ENCODE measurements at places on chromosomes 2 and 18.

DNA sequence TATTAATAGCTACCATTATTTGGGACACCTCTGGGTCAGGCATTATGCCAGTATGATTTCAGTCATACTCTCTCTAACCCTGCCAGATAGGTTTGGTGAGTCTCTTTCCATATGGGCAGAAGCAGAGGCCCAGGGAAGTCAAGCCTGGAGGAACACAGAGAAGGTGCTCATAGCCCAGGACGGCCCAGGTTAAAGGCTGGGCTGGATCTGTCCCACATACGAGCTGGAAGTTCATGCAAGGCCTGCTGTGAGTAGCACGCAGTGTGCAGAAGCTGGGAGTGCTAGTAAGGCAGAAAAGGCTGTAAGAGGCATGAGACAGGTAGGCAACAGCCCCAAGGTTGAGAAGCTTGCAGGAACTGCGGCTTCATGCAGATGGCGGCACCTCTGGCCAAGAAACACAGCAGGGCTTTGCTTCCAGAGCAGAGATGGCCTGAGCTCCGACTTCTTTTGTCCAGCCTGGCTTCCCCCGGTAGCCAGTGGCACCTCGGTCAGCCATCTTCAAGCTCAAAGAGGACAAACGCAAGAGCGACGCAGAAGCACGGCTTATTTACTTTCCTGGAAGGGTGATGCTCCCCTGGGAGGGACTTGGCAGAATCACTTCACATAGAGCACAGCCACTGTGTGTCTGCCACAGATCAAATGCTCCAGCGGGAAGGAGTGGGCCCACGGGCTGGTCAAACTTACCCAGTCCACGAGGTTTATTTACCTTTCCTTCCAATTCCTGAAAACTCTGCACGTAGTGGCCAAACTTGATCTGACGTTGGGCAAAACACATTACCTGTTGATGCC, 58.5 kb upstream of the MAP4K4 start:
- no peaks in the 10 kb centered on the region for H3K4me1 ChIP-seq
- no peak for DNase-seq
- no peaks in the 10 kb centered on the region for H3K36me3 ChIP-seq
- no peak overlapping the region for H3K4me3 ChIP-seq
- no peaks in the 10 kb centered on the region for H3K27me3 ChIP-seq

GRCh38 chr2:68200157-68200787, 42.6 kb downstream of the PNO1 start:
- H3K27me3 ChIP-seq: no peaks in the 10 kb centered on the region
- H3K36me3 ChIP-seq: no peaks in the 10 kb centered on the region
- DNase-seq: no peak
- H3K4me3 ChIP-seq: no peak overlapping the region

DNA sequence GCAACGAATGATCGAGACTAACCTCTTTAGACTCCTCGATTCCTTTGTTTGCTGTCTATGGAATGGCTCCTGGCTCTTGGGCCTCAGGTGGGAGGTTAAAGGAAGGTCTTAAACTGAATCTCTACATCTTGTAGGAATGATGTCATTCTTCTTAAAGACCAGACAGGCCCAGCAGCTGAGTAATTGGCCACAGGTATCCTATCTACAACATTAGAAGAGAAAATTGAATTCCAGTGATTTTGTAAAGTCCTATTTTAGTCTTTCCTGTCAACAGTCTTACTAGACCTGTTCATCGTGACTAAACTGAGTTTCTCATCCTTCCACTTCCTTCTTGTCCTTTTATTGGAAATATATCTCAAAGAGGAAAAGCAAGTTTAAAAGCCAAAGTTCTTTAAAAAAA, 274.8 kb downstream of the ALPK2 start:
- DNase-seq: no peak
- H3K4me3 ChIP-seq: no peak overlapping the region
- H3K36me3 ChIP-seq: no peaks in the 10 kb centered on the region
- no peak overlapping the region for H3K27ac ChIP-seq
- H3K4me1 ChIP-seq: no peaks in the 10 kb centered on the region
- no peaks in the 10 kb centered on the region for H3K27me3 ChIP-seq

GRCh38 chr2:43218155-43218701, 8.2 kb downstream of the ZFP36L2 start:
- no peaks in the 10 kb centered on the region for H3K27me3 ChIP-seq
- peak overlapping the region; percentile 88 for H3K4me3 ChIP-seq
- peaks cover 9% of the 10 kb centered on the region for H3K36me3 ChIP-seq

GRCh38 chr2:68946117-68946516, 6.6 kb downstream of the GKN2 start:
- H3K36me3 ChIP-seq: no peaks in the 10 kb centered on the region
- H3K4me3 ChIP-seq: no peak overlapping the region
- no peak for DNase-seq
- no peak overlapping the region for H3K27ac ChIP-seq
